ENCODE measurements at places on chromosomes 11 and 22. TPM values are rescaled to one million over a fixed set of nuclear protein-coding genes. Genes with fewer than 3 reads are reported as not detected.
A peak's percentile ranks its signal among the peaks of the same experiment; 100 is the strongest.

DNA sequence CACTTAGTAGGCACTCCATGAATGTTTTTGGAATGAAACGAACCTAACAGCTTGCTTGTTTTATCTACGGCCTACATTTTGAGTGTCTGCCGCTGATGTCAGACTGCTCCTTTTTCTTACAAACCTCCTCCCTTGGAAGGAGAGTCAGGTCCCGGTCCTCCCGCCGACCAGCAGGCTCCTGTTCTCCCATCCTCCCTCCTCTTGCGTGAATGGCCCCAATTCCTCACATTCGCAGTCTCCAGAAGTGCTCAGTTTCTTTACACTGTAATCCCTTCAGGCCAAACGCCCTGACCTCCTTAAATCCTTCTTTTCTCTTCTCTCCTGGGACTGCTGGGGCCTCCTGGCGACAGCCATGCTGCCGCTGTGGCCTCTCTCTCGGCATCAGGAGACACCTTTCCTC lies 82.6 kb upstream of the CSNK2A3 start:
- no peak for DNase-seq

Gene QSER1
- total RNA-seq = 8.2 TPM

DNA sequence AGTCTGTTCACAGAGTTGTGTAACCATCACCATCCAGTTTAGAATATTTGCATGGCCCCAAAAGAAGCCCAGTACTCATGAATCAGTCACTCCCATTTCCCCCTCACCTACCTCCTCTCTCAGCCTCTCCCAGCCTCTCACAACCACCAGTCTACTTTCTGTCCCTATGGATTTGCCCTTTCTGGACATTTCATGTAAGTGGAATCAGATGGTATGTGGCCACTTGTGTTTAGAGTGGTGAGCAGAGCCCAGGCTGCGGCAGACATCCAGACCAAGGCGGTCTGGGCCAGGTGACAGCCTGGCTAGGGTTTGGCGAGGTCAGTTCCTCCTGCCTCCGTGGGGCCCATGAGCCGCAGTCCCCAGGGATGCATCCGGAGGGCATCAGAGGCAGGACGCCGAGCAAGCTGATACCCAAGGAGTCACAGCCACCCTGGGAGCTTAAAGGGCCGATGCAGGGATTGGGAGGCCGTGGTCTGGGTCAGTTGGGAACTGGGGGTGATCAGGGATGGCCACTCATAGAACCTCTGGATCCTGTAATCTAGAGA lies 53.3 kb upstream of the CLDN5 start:
- DNase-seq = no peak

Gene RTN4RL2
- total RNA-seq = 0.64 TPM

Gene DERL3
- total RNA-seq = 7.5 TPM

- peak; percentile 59 for DNase-seq
Measured at GRCh38 chr11:69916806-69917387, 97.7 kb upstream of the FGF3 start.

- DNase-seq = no peak
Measured at GRCh38 chr11:26287067-26287518, 44.8 kb upstream of the ANO3 start.

DNA sequence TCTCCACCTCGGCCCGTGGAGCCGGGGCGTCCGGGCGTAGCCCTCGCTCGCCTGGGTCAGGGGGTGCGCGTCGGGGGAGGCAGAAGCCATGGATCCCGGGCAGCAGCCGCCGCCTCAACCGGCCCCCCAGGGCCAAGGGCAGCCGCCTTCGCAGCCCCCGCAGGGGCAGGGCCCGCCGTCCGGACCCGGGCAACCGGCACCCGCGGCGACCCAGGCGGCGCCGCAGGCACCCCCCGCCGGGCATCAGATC lies 439 bp downstream of the YAP1 start:
- DNase-seq = peak; percentile 65

DNA sequence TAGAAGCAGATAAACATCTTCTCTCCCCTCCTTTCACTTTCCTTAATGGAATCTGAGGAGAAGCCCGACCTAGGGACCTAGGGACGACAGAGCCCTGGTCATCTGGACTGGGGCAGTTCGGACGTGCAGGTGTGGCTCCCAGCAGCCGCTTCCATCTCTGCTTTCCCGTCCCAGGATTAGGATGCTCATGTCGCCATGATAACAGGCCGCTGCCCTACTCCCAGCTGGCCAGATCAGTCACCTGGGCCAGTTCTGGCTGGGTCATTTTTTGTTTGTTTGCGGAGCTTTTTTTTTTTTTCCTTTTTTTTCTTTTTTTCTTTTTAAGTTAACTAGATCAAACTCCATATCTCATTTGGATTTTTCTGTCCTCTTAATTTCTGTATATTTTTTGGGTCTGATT lies 166.3 kb upstream of the TTC12 start:
- no peak for DNase-seq
